ENCODE measurements at places on chromosomes 3 and 15.

- no peak for DNase-seq
These were observed 75.1 kb upstream of the OSTN start for GRCh38 chr3:191123946-191124345.

GRCh38 chr3:47006145-47006651 is 26.7 kb downstream of the NBEAL2 start:
- DNase-seq, result no peak

DNA sequence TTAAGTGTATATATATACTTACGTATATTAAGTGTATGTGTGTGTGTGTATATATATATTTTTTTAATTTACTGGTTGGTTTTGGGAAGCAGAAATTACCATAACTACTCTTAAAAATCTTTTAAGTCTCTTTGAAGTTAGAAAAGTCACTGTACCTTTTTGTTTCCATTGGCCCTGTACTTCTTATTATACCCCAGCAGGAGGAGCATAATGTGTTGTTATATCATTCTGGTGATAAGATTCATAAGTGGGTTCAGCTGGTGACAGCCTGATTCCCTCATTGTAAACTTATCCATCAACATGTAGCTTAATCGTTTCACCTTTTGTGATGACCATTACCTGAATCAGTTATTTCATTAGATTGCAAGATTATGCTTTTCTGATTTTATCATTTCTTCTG is 30.8 kb downstream of the MLH1 start:
- DNase-seq, result no peak

GRCh38 chr3:11556851-11557644 is 86.7 kb downstream of the VGLL4 start:
- DNase-seq, result no peak

- no peak for DNase-seq
These were observed 9.5 kb downstream of the C3orf20 start for GRCh38 chr3:14684447-14684846.

Data from stimulated activated CD8-positive, alpha-beta memory T cell treated with anti-CD3 and anti-CD28 coated beads, Interleukin-7, amount 100 ng/mL, for 24 hours (primary cell).